ENCODE measurements at places on chromosomes 16 and 17.

DNA sequence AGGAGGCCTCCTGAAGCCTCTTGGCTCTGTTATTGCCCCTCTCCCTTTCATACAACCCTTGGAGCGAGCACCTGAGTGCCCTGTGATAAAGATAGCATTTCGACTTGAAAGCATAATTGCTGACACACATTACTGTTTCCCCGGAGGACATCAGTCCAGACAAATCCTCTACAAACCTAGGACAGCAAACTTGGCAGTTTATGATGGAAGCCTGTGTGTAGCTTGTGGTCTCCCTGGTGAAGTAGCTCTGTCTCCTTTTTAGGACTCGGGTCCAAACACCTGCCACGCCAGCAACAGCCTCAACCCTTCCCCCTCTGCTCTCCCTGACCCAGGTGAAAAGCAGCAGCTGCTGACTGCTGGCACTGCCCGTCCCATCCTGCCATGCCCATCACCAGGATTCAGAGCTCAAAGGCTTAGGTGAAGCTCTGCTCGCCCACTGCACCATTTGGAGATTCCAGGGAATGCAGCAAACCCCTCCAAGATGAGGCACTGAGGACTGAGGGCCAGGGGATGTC, 55.9 kb downstream of the IRX6 start:
- no peak for DNase-seq

- DNase-seq = no peak
These were observed 4.2 kb downstream of the SRSF2 start for GRCh38 chr17:76732734-76733617.

DNA sequence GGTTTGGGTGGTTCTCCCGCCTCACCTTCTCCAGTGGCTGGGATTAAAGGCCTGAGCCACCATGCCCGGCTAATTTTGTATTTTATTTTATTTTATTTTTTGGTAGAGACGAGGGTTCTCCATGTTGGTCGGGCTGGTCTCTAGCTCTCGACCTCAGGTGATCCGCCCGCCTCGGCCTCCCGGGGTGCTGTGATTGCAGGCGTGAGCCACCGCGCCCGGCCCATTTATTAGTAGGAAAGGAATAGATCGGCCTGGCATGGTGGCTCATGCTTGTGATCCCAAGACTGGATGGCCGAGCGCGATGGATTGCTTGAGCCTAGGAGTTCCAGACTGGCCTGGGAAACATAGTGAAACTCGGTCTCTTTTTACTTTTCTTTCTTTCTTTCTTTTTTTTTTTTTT, 20.4 kb upstream of the RBL2 start:
- DNase-seq = no peak

DNA sequence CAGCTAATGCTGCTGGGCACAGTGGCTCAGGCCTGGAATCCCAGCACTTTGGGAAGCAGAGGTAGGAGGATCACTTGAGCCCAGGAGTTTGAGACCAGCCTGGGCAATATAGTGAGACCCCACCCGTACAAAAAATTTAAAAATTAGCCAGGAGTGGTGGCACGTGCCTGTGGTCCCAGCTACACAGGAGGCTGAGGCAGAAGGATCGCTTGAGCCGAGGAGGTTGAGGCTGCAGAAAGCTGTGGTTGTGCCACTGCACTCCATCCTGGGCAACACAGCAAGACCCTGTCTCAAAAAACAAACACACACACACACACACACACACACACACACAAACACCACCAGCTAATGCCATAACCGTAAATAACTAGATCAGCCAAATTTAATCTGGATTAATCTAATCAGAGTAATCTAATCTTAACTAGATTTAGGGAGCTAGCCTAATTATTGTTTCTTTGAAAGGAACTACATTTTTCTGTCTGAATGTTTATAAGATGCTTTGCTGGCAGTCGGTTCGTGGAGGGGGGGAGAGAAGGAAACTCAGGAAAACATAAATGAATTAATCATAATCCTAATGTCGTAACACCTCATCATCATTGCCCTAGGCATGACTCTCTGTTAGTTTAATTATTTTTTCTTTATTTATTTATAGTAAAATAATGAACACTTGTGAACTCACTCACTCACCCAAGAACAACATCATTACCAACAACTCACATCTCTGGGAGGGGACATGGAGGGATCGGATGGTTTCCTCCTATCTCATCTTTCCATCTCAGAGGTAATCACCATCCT, 12.5 kb upstream of the RBBP6 start:
- no peak for DNase-seq

- peak; percentile 10 for DNase-seq
These were observed 1.0 kb upstream of the CKLF start for GRCh38 chr16:66551348-66551759.

DNA sequence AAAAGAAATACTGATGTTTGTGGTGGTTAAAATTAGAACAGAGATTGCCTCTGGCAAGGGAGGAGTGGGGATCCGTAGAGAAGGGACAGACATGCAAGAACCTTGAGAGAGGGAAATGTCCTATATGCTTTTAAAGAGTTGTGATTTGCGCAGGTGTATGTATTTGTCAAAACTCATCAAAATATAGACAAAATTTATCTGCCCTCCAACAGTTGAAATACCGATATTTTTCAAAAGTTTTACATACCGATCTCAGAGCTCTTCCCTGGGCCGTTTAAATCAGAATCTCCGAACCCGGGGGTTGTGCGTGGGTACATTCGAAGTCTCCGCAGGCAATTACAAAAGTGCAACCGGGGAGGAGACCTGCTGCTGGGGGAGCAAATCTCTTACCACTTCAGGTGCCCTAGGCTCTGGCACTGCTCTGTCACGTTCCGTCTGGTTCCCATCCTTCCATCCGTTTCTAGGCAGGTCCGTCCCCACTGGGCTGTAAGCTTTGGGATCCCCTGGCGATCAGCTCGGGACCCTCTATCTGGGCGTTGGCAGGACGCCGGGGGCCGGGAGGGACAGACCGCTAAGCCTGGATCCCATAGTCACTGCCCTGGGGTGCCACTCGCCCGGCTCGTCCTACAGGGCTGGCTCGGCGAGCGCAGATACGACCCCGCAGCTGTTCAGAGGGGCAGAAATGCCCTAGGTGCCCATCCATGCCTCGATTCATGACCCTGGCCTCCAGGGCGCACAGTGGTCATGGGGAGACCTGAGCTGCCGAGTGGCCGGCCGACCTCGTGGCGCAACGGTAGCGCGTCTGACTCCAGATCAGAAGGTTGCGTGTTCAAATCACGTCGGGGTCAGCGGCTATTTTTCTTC, 4.2 kb downstream of the BORCS6 start:
- DNase-seq = peak; percentile 72

DNA sequence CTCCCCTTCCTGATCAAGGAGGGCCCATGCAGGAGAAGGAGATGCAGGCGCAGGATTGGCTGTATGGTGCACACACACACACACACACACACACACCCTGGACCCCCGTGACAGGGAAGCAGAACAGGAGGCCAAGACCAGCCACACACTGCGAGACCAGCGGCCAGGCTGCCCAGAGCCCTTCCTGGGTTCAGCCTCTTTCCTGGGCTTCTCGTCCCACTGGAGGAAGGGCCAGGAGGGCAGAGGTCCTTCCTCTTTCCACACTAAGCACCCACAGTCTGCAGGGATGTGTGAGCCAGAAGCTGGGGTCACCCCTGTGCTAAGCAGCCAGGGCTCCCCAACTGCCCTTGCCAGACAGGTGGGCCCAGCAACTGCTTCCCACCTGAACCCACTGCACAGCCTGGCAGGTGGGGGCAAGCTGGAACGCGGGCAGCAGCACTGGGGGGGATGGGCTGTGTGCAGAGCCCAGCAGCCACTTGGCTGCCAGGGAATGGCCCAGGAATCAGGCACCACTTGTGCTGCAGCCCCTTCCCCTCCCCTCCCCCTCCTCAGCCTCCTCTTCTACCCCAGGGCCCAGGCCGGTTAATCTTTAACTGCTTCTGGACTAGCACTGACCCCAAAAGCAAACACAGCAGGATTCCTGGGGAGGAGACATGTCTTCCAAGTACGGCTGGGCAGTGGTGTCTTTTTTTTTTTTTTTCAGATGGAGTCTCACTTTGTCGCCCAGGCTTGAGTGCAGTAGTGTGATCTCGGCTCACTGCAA, 44.6 kb upstream of the SLC38A10 start:
- no peak for DNase-seq

DNA sequence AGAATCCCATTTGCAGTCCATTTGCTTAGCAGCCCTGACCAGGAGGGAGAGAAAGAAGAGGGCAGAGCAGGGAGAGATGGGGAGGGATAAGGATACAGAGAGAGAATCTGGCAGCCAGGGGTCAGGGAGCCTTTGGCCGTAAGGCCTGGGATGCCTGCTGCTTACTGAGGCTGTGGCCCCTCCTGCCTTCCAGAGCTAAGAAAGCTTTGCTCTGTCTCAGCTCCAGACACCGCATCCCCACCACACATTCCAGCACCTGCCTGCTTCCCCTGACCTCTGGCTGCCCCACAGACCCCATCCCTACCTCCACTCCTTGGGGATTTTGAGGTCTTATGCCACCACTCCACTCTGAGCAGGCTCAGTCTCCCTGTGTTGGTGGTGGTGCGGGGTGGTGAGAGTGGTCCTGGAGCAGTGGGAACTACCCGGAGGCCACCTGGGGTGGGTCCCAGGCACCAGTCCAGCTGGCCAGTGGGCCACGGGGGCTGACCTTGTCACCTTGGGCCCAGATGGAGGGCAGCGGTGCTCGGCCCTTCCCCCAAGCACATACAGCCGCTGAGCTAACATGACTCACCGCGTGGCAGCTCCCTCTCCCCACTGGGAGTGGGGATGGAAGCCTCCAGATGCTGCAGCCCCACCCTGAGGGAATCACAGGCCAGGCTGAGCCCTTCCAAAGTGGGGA, 58.3 kb downstream of the RAI1 start:
- DNase-seq = peak; percentile 43

DNA sequence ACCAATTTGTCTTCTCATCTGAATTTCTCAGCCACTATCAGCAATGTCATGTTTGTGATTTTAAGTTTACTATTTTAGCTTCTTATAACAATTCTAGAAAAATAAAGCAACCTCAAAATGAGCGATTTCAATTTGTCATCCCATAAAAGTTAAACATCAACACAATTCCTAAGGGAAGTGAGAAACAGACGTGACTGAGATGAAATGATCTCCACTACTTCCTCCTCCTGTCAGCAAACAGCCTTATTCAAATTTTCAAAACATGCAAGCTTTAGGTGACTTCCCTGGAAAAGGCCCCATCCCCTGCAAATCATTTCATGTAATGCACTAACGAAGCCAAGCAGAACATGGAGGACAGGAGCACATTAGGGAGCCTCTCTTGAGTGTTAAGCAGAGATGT, 64.9 kb downstream of the ZNF652 start:
- no peak for DNase-seq

DNA sequence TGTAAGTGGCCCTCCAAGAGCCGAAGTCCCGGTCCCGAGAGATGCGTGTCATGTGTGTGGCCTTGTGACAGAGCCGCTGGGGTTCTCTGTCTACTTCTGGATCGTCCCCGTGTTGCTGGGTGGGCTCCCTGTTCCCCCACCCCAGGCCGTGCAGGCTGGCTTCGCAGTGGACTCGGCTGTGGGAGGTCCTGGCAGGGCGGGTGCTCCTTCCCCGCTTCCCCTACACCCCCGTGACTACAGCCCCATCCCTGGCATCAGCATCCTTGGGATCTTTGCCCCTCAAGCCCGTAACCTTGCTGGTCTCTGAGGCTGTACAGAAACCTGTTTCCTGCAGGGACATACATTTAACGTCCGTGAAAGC, 136.3 kb downstream of the BANP start:
- DNase-seq = no peak

DNA sequence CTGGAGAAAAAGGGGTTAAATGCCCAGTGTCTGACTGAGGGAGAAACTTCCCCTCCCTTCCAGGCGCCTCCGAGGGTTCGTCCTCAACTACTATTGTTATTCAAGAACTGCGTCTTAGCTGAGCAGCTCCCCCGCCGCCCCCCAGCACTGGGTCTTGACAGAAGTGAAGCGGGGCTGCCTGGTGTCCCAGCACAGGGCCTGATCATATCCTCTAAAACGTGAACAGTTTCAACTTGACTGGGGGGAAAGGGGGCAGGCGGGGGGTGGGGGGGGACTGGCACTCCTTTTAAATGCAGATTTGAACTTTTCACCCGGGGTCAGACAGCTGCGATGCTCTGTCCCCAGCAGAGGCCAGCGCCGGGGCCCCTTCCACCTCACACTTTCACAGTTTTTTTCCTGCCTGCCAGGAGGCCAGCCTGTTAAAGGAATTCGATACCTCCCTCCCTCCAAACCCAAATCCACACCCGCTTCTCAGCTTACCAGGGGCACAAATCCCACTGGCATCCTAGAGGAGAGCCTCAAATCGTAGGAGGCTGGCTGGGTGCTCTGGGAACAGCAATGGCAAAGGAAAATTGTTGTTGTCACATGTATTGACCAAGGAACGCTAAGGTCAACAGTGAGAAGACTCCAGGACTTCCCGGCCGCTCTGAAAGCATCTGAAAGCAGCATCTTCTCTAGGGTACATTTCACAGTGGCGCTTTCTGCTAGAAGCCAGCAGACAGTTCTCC, 14.5 kb downstream of the ZFHX3 start:
- DNase-seq = no peak

- DNase-seq = peak; percentile 76
These were observed 3.2 kb downstream of the SMURF2 start for GRCh38 chr17:64658931-64659330.

- peak; percentile 57 for DNase-seq
These were observed 12.0 kb downstream of the VAC14 start for GRCh38 chr16:70788668-70789594.

DNA sequence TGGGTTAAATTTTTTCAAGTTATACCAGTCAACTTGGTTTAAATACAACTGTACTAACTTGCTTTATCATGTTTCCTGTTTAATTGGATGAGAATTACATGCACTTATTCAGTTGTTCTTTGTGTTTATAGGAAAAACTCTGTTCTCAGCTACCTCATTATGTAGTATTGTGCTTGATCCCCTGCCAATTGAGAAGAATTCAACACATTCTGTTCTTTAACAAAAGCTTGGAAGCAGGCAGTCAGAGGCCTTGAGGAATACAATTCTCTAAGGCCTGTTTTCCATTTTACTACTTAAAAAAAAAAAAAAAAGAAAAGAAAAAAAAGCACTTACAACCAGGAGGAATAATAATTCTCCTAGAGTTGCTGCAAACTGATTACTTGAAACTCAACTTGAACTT, 60.6 kb upstream of the CMIP start:
- peak; percentile 71 for DNase-seq

DNA sequence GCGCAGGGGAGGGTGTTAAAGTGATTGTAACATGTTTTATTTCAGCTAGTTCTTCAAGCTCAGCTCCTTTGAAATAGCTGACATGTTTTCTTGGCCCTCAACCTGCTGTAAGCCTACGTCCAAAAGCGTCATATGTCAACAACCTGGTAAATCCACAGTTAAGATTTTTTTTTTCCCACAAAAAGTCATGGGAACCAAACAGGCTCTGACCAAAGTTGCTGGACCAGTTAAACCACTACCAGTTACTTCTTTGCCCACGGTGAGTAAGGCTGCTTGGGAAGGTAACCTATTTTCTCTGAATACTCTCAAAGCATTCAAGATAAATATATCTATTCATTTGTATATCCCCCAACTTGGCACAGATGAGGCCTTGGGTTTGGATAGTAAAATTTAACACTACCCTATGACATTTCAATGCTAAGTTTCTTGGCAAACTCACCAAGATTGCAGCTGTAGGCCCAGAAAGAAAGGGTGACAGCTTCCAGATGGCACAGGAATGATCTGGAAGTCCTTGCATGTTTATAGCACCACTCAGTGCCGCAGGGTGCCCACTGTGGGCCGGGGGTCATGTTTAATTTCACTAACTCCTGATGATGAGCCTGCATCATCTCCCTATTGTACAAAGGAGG, 166.2 kb downstream of the XYLT1 start:
- no peak for DNase-seq

- DNase-seq = no peak
These were observed 218.8 kb downstream of the IRF8 start for GRCh38 chr16:86117756-86118155.

GRCh38 chr16:11390573-11391495, 45.6 kb downstream of the RMI2 start:
- DNase-seq = no peak
